ENCODE measurements at places on chromosomes 5 and 9.
A peak's percentile ranks its signal among the peaks of the same experiment; 100 is the strongest.

DNA sequence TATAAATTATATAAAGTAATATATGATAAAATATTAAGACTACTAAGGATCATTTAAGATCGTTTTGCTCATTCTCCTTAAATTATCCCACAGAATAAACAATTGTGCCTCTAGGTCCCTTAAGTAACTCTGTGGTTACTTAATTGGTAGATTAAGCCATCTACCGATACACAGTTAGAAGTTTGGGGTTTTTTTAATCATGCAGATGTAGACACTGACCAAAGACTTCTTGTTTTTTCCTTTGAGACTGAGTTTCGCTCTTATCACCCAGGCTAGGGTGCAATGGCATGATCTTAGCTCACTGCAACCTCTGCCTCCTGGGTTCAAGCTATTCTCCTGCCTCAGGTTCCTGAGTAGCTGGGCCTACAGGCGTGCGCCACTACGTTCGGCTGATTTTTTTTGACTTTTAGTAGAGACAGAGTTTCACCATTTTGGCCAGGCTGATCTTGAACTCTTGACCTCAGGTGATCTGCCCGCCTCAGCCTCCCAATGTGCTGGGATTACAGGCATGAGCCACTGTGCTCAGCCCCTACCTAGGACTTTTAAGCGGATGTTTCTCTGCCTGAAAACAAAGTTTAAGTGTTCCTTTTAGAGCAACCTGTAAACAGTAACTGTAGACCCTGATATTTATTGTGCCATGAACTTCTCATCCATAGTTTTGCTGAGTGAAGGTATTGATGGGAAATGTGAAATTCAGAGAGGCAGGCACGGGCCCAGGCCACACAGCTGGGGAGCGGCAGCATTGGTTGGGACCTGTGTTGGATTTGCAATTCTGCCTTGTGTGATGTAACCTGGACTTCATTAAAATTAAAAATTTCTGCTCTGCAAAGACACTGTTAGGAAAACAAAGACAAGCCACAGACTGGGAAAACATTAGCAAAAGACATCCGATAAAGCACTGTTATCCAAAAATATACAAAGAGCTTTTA is 11.6 kb downstream of the CEL start:
- DNase-seq = no peak

- DNase-seq = no peak
These were observed 57.5 kb upstream of the IL7R start for GRCh38 chr5:35799181-35799580.

- no peak for DNase-seq
These were observed 38.6 kb downstream of the HMCN2 start for GRCh38 chr9:130304116-130304515.

DNA sequence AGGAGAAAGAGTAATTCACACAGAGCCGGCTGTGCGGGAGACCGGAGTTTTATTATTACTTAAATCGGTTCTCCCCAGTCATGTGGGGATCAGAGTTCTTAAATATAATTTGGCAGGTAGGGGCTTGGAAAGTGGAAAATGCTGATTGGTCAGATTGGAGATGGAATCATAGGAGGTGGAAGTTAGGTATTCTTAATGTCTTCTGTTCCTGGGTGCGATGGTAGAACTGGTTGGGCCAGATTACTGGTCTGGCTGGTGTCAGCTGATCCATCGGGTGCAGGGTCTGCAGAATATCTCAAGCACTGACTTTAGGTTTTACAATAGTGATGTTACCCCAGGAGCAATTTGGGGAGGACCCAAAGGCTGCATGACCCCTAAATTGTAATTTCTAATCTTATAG is 4.6 kb upstream of the CERCAM start:
- no peak for DNase-seq

DNA sequence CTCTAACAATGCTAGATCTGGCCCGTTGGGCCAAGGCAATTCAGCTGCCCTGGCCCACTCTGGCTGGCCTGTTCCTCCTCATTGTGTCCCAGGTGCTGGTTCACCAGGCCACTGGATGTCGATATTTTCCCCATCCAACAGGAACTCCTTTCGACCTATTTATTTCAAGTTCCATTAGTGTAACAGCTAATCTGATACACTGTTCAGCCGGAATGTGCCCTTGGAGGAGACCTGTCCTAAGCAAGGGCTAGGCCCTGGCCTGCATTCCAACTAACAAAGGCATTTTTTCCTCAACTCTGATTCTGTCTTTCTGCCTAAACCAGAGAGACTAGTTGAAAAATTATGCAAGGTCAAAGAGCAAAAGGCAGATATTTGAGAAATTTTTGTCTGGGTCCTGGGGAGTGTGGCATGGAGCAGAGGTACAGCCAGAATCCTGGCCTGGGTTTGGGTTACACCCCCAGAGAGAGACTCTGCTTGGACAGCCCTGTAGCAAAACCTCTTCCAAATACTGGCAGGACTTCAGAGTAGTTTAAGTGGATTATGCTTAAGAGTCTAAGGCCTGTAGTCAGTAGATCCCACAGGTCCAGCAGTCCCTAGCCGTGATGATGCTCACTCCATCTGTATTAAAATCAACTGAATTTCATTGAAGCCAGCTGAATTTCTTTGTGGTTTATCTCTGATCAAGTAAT is 36.1 kb downstream of the MARCHF11 start:
- no peak for DNase-seq

DNA sequence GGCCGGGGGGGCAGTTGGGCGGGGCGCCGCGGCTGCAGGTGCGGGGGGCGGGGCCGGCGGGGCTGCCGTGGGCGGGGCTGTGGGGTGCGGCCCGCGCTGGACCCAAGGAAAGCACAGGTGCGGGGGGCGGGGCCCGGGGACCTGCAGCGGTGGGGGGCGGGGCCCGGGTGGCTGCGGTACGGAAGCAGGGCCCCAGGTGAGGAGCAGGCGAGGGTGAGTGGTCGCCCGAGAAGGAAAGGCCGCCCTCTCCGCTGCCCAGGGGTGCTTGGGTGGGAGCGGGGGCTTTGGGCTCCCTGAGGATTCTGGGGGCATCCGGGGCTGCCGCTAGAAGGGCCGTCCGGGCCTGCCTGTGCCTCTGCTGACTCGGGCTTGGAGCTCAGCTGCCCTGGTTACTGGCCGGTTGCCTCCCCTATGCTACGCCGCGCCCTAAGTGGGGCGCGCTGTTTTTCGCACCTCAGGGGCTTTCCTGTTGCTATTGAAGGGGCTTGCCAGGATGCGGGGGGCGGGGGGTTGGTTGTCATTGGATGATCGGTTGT is 767 bp downstream of the RALGPS1 start:
- peak; percentile 59 for DNase-seq

DNA sequence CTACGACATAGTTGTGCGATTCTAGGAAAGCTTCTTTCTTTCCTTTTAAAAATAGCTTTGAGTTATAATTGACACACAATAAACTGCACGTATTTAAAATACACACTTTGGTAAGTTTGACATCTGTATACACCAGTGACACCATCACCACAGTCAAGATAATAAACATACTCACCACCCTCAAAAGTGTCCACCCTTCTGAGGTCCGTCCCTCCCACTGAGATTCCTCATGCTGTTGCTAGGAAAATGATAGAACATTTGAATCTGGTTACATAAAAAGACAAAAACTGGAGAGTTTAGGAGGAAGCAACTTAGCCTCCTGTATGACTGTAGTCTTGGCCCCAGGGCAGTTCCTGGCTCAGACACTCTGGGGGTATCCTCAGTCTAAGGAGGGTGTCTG is 17.2 kb downstream of the S100Z start:
- no peak for DNase-seq

- peak; percentile 90 for DNase-seq
These were observed 43.9 kb upstream of the PRRC2B start for GRCh38 chr9:131349881-131350563.

DNA sequence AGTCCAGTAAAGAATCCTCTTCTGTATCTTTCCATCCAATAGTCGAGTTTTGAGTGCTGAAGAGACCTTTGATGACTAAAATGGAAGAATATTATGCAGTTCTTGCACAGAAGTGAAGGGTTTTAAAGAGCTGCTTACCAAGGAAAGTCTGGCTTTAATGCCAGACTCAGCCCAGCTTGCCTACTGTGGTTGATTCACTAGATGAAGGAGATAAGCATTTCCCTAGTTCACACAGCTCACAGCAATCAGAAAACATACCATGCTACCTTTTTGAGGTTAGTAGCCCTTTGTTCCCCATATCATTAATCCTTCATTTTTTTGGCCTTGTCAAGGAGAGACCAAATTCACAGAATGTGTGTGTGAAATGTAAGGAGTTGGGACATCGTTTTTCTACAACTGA is 15.3 kb downstream of the IFNA5 start:
- no peak for DNase-seq

- no peak for DNase-seq
These were observed 132.0 kb downstream of the FAM174A start for GRCh38 chr5:100667161-100667630.

- DNase-seq = no peak
These were observed 533.4 kb downstream of the PDE4D start for GRCh38 chr5:59360130-59360555.

GRCh38 chr5:28751396-28751795 is 1713.0 kb upstream of the CDH9 start:
- no peak for DNase-seq

DNA sequence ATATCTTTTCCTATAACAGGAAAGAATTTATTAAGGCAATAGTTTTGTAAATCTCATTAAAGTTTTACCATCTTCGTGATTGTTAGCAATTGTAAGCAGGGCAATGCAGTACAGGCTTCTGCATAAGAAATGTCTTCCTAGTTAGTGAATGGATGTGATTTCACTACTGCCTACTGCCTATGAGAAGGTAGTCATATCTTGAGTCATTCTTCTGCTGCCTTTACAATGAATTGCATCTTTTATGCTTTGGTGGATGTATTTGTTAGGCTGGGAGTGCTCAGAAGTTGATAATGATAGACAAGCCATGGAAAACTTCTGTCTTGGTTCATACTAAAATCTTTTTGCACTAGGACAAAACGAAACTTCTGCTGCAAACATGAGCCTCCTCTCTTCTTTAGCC is 128.0 kb downstream of the ADAMTSL1 start:
- DNase-seq = no peak

GRCh38 chr5:56170557-56170956 is 62.6 kb downstream of the ANKRD55 start:
- DNase-seq = no peak
